ENCODE measurements at places on chromosomes 11 and 22. TPM values are rescaled to one million over a fixed set of nuclear protein-coding genes. Genes with fewer than 3 reads are reported as not detected.

The CRYBB3 gene
- 0.78 TPM for total RNA-seq

The CYTH4 gene
- 36.0 TPM for total RNA-seq

The AQP11 gene
- 0.17 TPM for total RNA-seq

GRCh38 chr11:37040921-37041320, 442.9 kb upstream of the RAG2 start:
- DNase-seq = no peak

The OR4A16 gene
- not detected for total RNA-seq

The KCNJ11 gene
- 0.75 TPM for total RNA-seq

DNA sequence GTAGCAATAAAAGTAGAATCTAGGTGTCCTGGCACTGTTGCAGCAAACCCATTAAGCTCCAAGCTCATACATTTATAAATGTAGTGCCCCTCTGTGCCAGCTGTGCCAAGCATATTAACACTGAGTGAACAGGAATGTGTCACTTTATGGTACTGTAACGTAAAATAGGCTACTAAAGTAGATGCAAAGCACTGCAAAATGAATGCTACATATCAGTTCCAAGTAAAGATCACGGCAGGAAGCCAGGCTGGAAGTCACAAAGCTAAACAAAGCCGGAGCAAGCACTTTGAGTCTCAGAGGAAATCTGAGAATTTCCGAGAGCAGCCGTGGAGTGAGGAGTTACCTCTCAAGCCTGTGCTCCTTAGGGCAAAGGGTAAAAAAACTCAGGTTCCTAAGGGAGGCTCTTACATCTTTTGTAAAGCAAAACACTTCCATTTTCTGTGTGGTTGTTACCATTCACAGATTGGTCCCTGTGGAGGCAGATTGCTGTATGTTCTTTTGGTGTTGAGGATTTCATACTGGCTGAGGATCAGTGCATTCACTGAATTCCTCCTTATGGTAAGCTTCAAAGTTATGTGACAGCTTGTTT, 85.7 kb downstream of the WNT11 start:
- DNase-seq = no peak

The OR5M8 gene
- total RNA-seq = not detected

DNA sequence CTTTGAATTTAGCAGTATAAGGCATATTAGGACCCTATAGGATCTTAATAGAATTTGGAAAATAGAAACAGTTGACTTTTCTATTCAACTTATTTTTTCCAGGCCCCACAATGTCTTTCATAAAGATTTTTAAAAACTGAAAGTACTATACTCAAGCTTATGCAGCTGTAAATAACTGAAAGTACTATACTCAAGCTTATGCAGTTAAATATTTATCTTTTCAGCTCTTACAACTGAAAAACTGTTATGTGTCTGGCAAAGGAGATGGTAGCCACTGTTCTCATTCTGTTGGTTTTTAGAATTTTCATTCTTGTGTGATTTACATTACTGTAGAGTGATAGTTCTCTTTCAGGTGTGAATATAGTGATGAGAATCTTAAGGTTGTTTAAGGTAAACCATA, 16.5 kb downstream of the HIPK3 start:
- DNase-seq = no peak

DNA sequence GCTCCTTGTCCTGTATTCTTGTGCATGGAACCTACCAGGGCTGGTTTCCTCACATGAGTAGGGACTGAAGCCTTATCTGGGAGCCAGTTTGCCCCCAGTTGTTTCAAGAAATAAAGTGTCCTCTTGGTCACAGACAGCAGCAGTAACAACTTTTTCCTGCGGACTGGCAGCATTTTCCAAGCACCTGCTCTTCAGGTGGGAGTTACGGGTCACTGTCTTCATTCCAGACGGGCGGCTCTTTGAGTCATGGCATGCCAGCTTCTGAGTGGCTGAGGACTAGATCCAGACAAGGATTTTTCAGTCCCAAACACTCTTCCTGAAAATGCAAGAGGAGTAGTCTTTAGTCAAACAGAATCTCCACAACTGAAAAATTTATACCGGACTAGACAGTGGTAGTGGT, 2.7 kb upstream of the CD44 start:
- no peak for DNase-seq

The CDC42BPG gene
- total RNA-seq = 1.9 TPM

DNA sequence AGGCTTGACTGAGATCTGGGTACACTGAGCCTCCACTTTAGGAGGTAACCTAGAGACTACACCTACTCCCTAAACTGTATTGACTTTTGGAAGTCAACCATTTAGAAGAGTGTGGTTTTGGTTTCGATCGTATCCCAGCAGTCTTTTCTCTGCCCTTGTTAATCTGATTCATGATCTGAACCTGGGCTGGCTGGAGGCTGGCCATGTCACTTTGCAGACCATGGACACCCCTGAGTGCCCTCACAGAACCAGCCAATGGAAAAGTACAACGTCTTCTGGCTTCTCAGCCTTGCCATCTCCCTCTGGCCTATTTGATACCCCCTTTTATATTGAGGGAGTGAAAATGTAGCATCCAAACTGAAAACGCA, 10.8 kb downstream of the EHF start:
- DNase-seq = no peak

The CD3D gene
- 30.5 TPM for total RNA-seq

GRCh38 chr11:3996651-3997050, 97.9 kb upstream of the RRM1 start:
- no peak for DNase-seq

The SMC1B gene
- 0.07 TPM for total RNA-seq
